ENCODE measurements at places on chromosomes 7 and 10.

- peak; percentile 66 for DNase-seq
These were observed 49.4 kb downstream of the HK1 start for GRCh38 chr10:69327463-69328379.

- DNase-seq: no peak
These were observed 123.0 kb upstream of the FZD8 start for GRCh38 chr10:35765066-35765527.

DNA sequence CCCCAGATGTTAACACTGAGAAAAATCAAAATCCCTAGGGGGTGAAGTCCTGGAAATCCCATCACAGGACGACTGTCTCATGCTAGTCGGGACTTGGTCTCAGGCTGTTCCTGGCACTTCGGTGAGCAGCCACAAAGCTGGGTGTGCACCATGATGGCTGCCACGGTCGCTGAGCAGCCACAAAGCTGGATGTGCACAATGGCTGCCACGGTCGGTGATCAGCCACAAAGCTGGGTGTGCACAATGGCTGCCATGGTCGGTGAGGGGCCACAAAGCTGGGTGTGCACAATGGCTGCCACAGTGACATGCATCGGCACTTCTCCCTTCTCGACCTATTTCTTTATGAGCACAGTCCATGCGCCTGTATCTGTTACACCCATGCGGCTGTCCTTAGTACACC is 505.1 kb downstream of the TCERG1L start:
- DNase-seq: no peak

GRCh38 chr10:3774018-3774813 is 10.8 kb downstream of the KLF6 start:
- DNase-seq: no peak

GRCh38 chr10:28014651-28015050 is 15.8 kb upstream of the ODAD2 start:
- no peak for DNase-seq

GRCh38 chr7:31126976-31127375 is 74.9 kb downstream of the ADCYAP1R1 start:
- no peak for DNase-seq

GRCh38 chr10:87705339-87705738 is 45.7 kb downstream of the PAPSS2 start:
- no peak for DNase-seq

DNA sequence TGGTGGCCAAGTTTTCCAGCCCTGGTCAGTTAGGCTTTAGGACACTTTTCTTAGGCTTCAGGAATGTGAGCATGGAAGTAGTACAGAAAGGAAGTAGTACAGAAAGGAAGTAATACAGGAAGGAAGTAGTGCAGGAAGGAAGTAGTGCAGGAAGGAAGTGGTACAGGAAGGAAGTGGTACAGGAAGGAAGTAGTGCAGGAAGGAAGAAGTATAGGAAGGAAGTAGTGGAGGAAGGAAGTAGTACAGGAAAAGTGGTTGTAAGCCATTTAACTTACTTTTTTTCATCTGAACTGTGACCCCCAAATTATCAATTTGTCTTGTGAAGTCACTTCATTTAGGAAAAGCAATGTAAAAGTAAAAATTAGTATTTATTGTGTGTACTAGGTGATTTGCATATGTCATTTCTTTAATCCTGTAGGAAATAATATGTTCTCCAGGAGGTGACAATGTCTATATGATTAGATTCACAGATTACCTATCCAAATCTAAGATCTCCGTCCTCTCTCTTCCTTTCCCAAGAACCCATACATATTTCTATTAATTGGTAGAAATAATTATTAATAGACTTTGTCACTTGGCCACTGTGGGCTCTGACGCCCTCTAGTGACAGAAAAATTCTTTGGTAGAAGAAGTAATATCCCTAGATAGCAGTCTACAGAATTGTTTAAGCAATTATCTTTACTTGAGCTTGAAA is 3.9 kb upstream of the FAS start:
- peak; percentile 85 for DNase-seq

DNA sequence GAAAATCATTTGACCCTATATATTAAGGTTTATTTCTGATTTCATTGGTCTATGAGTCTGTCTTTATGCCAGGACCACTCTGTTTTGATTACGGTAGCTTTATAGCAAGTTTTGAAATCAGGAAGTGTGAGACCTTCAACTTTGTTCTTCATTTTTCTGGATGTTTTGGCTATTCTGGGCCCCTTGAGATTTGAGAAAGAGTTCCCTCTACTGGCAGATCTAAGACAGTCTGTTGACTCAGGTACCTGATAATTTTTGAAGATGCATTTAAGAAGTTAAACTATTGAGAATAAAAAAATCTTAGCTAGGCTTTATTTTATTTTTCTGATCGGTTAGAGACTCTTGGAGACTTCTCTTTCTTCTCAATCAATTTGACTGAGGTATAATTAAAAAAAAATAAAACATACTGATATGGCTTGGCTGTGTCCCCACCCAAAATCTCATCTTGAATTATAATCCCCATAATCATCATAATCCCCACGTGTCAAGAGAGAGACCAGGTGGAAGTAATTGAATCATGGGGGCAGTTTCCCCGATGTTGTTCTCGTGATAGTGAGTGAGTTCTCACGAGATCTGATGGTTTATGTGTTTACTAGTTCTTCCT is 209.2 kb downstream of the SNX10 start:
- DNase-seq: no peak

DNA sequence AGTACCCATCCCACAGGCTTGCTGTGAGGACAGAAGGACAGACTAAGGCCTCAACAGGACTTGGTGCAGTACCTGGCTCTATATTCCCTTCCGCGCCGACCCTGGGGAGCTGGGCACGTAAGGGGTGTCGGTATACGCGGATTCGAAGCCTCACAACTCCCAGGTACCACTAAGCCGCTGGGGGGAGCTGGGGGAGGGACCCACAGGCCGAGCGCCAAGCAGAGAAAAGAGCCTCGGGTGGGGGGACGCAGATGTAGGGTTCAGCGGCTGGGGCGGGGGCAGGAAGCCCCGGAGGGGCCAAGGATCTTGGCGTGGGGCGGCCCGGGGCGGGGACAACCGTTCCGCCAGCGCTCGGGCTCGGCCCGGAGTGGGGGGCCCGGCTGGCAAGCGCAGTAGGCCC is 126.4 kb upstream of the ZNF746 start:
- peak; percentile 58 for DNase-seq

- no peak for DNase-seq
These were observed 132.7 kb downstream of the ARID5B start for GRCh38 chr10:62034096-62034640.

- DNase-seq: no peak
These were observed 12.2 kb upstream of the PWWP2B start for GRCh38 chr10:132384618-132385388.

DNA sequence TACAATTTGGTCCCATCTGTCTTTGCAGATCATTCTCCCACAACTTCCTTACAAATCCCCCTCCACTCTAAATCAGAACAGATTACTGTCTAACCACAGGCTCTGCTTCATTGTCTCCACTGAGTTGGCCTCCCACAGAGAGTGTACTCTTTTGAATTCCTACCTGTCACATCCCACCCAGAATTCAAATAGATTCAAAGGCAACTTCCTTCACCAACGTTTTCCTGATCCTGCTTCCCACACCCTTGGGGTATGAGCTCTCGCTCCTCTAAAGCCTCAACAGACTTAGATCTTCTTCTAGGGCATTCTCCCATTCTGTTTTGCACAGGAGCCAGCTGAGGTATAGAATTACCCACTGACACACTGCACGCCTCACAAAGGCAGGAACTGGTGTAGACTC is 197.8 kb upstream of the CDCA7L start:
- no peak for DNase-seq

DNA sequence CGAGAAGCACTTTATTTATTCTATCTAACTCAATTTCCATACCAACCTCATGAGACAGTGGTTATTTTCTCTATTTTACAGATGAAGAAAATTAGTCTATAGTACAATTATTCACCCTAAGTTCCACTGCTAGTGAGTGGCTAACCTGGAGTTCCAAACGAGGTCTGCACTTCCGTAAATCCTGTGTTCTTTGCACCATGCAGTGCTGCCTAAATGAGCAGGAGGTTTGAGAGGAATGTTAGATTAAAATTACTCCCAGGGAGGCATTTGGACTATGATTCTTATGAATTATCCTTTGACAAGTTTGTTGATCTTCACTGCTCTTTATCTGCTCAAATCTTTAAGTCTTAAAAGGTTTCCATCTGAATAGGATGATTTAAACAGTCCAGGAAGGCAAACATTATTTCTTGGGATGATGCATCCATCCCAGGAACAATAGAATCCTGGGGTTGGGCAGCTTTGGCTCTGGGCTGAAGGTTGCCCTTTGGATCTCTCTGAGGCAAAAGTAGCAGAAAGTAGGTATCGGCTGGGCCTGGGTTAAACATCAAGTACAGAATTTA is 400.8 kb downstream of the REEP3 start:
- no peak for DNase-seq

- DNase-seq: no peak
These were observed 142.1 kb downstream of the SLC25A13 start for GRCh38 chr7:96179837-96180236.

DNA sequence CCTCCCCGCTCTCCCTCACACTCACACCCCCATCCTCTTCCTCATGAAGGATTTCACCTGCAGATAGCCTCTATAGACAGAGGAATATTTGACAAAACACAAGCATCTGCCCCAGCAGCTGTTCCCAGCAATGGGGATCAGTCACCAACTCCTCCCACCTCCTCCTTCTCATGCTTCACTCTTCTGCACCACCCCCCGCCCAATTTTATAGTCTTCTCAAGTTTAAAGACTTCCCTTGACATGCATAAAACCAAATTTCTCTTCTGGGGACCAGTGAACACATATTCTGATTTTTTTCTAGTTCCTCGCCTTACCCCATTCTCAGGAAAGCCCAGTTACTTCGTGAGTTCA is 654.4 kb downstream of the LRMDA start:
- DNase-seq: no peak

DNA sequence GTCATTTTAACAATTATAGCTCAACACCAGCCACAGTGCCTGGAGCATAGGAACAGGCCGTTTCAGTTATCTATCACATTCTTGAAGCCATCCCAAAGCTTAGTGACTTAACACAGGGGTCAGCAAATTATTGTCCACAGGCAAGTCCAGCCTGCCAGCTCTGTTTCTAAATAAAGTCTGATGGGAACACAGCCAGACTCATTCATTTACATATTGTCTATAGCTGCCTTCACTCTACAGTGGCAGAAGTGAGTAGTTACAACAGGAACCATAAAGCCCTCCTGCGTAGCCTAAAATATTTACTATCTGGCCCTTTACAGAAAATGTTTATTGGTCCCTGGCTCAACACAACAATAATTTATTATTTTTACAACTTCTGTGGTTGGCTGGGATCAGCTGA is 407.5 kb upstream of the AUTS2 start:
- no peak for DNase-seq

GRCh38 chr7:69419934-69420333 is 178.3 kb upstream of the AUTS2 start:
- DNase-seq: no peak

DNA sequence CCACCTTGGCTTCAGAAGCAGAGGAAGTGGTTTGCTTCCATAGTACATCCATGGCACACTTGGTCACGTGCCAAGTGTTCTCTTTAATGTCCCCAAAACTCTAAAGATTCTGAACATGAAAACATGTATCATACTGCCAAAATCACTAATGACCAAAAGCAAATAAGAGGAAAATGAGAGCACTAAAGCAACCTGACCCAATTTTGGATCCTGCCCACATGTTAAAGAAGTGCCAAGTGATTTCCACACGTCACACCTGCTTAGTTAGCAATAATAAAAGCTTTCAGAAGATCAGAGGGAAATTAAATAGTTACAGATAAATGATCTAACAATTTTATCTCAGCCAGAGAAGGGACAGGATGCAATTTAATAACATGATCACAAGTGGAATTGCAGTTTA is 1170.0 kb downstream of the XPNPEP1 start:
- no peak for DNase-seq

DNA sequence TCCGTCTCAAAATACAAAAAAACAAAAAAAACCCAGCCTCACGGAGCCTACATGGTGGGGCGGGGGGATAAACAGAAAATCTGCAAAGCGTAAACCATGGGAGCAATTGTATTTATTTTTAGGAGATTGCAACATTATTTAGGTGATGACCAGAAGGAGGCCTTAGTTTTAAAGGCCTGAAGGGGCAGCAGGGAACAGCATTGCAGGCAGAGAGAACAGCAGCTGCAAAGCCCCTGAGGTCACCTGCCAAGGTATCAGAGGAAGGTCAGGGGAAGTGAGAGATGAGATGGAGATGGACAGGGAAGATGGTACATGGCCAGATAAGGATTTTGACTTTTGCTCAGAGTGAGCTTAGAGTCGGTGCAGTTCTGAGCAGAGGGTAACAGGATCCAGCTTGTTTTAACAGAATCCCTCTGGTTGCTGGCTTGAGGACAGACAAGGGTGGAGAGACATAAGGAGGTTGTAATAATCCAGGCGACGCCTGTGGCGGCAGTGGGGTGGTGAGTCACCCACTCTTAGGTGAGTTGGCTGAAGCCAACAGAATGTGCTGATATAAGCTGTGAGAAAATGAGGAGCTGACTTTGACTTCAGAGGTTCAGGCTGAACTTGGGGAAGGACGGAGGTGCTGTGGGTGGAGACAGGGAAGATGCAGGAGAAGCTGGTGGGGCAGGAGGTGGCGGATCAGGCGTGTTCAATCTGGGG is 82.3 kb upstream of the GTF2I start:
- no peak for DNase-seq

GRCh38 chr7:81175275-81175940 is 256.6 kb upstream of the SEMA3C start:
- DNase-seq: no peak

DNA sequence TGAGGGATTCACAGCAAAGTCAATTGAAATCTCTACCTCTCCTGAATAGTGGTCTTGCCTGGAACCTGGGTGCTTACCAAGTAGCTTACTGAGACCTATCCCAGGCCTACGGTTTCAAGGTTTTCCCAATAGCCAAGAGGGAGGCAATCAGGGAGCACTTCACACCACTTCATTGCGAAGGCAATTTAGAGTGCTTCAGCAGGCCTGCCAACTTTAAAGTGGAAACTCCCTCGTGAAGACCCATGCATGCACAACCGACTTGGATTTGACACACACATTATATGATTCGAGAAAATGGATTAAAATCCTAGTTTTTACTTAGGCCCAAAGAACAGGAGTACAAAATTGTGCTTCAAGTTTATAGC is 51.5 kb upstream of the NOBOX start:
- DNase-seq: no peak

DNA sequence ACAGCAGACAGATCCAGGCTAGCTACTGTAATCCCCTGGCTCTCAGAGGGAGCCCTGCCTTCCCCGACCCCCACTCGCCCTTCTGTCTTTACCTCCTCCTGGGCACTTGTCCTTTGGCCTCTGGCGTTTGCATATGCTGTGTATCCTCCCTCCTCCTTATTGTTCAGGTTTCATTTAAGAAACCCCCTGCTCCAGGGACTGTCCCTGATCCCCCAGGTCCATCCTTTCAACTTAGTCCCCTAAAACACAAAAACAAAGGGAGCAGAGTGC is 25.7 kb downstream of the GRID1 start:
- DNase-seq: no peak

GRCh38 chr10:22461891-22462290 is 116.6 kb downstream of the SPAG6 start:
- no peak for DNase-seq

DNA sequence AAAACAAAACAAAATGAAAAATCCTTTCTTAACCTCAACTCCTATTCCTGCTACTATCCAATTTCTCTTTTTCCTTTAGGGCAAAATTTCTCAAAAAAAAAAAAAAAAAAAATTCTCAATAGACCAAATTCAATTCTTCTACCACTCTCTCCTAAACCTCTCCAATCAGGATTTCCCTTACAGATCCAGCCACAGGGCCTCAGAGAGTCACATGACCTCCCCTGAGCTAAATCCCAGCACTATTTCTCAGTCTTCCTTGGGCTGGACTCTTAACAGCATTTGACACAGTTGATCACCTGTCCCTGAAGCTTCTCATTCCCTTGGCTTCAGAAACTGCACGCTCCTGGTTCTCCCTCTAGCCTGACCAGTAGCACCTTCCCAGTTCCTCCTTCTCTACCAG is 4.9 kb downstream of the ZNF12 start:
- no peak for DNase-seq
